ENCODE measurements at places on chromosomes 5 and 9.

GRCh38 chr5:72290356-72291133 is 29.5 kb downstream of the MRPS27 start:
- DNase-seq, result no peak

DNA sequence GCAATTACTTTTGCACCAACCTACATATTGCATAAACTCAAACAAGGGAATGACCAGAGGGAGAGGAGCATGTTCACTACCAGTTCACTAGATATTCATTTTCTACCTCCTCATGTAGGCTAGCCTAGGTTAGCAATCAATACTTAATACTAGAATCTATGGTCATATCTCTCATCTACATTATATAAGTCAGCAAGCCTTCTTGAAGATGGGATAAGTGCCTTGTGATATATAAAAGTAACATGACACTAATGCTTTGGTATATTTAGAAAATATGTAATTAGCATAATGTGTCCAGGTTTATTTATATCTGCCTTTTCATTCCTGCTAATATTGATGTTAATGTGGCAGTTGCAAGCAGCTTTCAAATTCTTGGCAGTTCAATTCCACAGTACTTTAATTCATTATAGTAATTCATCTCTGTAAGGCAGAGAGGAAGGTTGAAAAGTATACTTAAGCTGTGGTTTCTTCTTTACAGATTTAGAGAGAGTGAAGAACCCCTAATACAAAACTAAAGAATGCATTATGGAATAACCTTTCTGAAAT is 1613.2 kb upstream of the ACO1 start:
- no peak for DNase-seq

- no peak for DNase-seq
Measured at GRCh38 chr5:32836176-32836575, 125.1 kb downstream of the NPR3 start.

- DNase-seq, result no peak
Measured at GRCh38 chr5:153605386-153605785, 114.9 kb downstream of the GRIA1 start.

DNA sequence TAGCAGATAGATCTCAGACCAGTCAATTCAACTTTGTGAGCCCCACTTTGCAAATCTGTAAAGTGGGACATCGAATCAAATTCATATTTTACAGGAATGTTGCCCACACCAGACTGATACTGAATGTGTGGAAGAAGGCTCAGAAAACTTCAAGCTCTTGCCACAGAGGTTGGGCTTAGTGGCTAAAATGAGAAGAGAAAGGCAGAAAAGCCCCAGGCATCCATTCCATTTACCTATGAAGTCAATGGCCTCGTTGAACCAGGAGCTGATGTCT is 1.7 kb downstream of the DUSP1 start:
- no peak for DNase-seq
